ENCODE measurements at places on chromosomes 4 and X.

DNA sequence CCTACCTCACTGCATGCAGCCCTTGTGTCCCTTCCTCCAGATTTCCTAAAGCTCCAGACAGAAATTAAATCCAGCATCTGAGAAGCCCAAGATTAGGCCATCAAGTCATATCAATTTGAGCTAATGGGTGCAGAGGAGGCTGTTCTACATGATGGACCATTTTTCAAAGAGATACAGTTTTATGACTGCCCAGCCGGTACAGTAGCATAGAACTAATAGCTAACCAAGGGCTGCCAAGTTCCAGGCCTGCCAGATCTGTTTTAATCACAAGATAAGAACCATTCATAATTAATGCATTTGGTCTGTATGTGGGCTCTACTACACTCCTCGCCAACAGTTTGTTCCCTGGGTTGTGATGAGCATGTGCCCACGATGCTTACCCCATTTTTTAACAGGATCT lies 73.9 kb upstream of the PLAC1 start:
- DNase-seq, result no peak
- H3K36me3 ChIP-seq, result no peaks in the 10 kb centered on the region
- peaks cover 17% of the 10 kb centered on the region for H3K4me1 ChIP-seq
- no peaks in the 10 kb centered on the region for H3K27me3 ChIP-seq

- no peaks in the 10 kb centered on the region for H3K27me3 ChIP-seq
- H3K4me3 ChIP-seq, result no peak overlapping the region
- H3K36me3 ChIP-seq, result no peaks in the 10 kb centered on the region
- no peak overlapping the region for H3K27ac ChIP-seq
- peaks cover 26% of the 10 kb centered on the region for H3K4me1 ChIP-seq
- DNase-seq, result no peak
Observed at GRCh38 chr4:10703766-10704429, 19.3 kb upstream of the CLNK start.

DNA sequence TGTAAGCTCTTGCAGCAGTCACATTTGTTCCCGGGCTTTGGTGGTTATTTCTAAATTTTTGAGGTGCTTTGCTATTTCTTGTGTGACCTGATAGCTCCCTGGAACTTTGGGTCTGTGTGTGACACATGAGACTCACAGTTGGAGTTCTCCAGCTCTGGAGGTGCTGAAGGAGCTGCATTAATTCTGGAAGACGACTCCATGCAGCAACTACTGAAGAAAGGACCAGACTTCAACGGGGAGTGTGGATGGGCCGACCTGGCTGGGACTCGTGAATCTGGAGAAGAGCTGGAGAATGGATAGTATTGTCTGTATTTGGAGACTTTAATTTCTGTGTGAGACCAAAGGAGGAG lies 1.5 kb downstream of the MRFAP1 start:
- H3K36me3 ChIP-seq, result peaks cover 15% of the 10 kb centered on the region
- DNase-seq, result no peak
- no peaks in the 10 kb centered on the region for H3K27me3 ChIP-seq
- H3K4me3 ChIP-seq, result peak overlapping the region; percentile 94
- H3K27ac ChIP-seq, result peak overlapping the region; percentile 94

GRCh38 chrX:137062915-137063617 lies 29.3 kb upstream of the GPR101 start:
- H3K4me3 ChIP-seq, result no peak overlapping the region
- DNase-seq, result no peak
- no peaks in the 10 kb centered on the region for H3K36me3 ChIP-seq
- H3K27me3 ChIP-seq, result no peaks in the 10 kb centered on the region
- H3K4me1 ChIP-seq, result no peaks in the 10 kb centered on the region

- H3K4me3 ChIP-seq, result no peak overlapping the region
- no peak overlapping the region for H3K27ac ChIP-seq
- no peak for DNase-seq
- no peaks in the 10 kb centered on the region for H3K4me1 ChIP-seq
- no peaks in the 10 kb centered on the region for H3K36me3 ChIP-seq
Observed at GRCh38 chr4:112418092-112418491, 97.9 kb downstream of the NEUROG2 start.
